ENCODE measurements at places on chromosomes 6 and 20.

- DNase-seq, result no peak
These were observed 43.4 kb downstream of the CPXM1 start for GRCh38 chr20:2757001-2757400.

GRCh38 chr6:161394437-161394836 lies 120.6 kb upstream of the AGPAT4 start:
- no peak for DNase-seq

DNA sequence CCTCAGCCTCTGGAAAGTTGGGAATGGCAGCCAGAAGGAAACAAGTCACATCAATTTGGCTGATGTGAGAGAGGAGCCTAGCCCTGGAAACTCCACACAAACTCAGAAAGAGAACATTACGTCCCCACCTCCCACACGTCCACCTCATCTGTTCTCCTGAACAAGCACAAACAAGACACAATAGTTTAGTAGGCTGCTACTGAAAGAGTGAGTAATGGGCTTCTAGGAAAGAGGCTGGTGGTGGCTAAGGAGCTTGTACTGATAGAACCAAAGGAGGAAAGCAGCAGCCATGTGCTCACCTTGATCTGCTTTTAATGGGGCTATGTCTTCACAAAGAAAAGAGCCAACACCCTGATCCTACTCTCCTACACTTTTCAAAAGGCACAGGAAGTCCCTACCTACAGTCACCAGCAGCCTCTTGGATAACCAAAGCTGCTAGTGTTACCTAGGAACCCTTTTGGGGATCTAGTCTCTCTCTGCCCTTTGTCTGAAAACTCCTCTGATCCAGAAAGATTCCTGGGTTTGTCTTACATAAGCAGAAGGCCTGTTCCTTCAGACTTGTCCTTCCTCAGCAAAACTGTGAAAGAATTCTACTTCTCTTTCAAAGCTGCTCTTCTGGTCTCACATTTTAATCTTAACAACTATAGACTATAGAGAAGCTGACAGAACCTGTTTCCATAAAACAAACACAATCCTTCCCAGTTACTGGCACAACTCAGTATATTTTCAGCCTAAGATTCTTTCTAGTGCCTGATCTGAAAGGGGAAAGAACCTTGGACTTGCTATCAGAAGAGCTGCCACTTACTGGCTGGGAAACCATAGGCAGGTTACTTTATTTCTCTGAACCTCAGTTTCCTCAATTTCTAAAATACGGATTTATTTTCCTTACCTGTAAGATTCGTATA lies 3.1 kb downstream of the PLAGL2 start:
- DNase-seq, result no peak

DNA sequence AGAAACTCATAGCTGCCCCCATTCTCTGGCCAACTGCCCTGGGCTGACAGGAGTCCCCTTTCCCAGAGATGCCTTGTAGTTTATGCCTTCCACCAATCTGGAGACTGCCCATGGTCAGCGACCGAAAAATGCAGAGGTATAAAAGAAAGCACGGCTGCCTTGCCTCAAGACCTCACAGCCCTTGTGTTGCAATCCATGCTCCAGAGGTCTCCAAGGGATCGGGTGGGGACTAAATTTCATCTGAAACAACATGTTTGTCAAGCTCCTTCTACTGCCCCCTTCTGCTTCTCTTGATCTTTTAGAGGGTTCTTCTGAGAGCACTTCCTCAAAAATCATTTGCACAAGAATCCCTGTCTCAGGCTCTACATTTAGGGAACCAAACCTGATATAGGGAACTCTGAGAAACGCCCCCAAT lies 128.8 kb downstream of the PLCB1 start:
- DNase-seq, result peak; percentile 51

DNA sequence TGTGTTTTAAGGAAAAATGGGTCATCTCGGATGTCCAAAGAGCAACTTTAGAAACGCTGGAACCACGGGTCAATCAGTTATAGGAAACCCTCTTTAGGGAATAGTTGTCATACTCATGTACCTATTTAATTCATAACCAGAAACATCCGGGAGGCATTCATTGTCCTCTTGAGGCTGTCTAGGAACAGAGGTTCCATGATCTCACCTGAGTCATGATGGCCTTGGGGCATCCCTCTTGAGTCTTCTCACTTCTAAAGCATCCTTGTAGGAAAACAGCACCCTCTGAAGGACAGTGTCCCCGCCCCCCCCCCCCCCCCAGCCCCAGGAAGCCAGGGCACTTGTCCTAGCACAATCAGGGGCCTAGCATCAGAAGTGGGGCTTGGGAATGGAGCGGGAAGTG lies 46.3 kb upstream of the CDH4 start:
- DNase-seq, result no peak

DNA sequence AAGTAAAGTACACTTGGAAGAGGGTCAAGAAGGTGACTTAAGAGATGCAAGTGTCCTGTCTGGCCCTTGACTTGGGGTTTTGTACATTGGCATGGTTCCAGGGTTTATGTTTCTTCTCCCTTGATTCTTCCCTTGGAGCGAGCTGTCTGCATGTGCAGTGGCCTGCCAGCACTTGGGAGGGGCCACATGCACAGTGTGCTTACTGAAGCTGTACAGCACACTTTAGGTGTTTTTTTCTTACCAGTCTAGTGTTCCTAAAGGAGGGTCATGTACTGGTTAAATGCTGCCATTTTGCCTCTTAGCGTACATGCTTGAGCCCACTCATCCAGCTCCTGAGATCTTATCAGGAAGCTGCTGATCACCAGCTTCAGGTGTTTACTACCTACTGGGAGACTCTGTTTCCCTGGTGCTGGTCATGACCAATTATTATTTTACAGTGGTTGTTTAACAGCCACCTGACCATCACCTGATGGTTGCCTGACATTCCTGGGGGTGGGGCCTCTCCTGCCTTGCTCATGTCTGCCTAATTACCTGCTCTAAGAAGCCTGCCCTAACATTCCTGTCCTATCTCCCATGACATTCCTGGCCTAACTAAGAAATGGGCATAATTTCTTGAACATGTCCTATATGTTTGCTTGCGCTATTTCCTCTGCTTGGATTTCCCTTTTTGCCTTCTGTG lies 182.9 kb downstream of the MCHR2 start:
- no peak for DNase-seq

- DNase-seq, result no peak
These were observed 91.0 kb downstream of the GFRA4 start for GRCh38 chr20:3572151-3572550.

GRCh38 chr6:24079076-24079475 lies 46.9 kb upstream of the NRSN1 start:
- no peak for DNase-seq

- DNase-seq, result no peak
These were observed 50.0 kb downstream of the CDH26 start for GRCh38 chr20:60008130-60008808.

DNA sequence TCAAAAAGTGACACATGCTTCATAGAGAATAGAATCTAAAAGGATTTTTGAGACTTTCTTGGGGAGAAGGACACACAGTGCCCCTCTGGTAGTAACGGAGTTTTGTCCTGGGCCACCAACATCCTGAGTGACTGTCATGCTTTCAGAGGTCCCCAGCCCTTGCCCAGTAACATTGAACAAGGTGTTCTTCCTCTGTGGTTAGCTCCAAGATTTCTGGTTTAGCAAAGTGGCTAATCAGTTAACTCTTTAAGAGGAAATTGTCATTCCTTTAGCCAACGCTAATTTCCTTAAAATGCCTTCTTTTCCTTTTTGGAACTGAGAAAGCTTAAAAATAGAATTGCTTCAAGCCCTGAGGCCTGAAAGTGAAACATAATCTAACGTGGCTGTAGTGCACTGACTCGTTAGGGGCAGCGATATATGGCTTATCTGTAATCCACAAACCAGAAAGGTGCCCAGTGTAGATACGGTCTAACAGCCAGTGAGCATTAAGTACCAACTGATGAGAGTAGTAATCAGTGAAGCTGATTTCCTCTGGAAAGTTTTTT lies 7.8 kb downstream of the E2F3 start:
- no peak for DNase-seq

DNA sequence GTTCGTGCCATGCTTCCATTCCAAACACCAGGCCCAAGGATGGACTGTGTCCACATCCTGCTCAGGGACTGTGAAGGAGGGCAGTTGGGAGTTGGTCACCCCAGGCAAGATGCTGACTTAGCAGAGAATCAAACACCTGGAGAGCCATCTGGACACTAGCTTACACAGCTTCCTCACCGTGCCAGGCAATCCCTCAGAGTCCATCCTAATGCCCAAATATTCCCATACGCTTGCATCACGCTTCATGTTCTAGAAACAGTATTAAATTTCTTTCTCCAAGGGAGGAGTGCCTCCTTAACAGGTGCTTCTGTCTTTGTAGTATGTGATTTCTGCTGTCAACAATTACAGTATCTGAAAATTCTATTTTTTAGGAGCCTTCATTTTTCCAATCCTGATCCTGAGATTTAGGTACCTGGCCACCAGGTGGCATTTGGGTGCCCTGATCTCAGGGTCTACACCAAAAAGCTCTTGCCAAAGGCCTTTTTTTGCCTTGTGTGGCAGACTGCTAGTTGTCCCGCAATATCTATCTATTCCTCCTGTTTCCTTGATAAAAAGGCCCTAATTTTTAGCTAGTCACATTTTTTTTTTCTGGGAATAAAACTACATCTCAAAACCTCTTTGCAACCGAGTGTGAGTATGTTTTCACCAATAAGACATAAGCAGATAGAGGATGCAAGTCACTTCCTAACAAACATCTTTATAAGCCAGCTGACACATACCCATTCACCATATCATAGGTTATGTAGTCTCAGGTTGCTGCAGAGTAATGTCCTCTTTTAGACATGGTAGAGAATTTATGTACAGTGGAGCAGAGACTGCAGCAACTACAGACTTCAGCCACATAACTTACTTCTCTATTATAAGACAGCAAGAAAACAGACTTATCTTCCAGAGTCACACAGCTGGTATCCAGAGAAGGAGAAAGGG lies 85.0 kb downstream of the PREP start:
- DNase-seq, result no peak

- DNase-seq, result no peak
These were observed 260.7 kb downstream of the ALDH8A1 start for GRCh38 chr6:134689177-134689576.

- no peak for DNase-seq
These were observed 56.5 kb upstream of the IER3 start for GRCh38 chr6:30800871-30801270.

DNA sequence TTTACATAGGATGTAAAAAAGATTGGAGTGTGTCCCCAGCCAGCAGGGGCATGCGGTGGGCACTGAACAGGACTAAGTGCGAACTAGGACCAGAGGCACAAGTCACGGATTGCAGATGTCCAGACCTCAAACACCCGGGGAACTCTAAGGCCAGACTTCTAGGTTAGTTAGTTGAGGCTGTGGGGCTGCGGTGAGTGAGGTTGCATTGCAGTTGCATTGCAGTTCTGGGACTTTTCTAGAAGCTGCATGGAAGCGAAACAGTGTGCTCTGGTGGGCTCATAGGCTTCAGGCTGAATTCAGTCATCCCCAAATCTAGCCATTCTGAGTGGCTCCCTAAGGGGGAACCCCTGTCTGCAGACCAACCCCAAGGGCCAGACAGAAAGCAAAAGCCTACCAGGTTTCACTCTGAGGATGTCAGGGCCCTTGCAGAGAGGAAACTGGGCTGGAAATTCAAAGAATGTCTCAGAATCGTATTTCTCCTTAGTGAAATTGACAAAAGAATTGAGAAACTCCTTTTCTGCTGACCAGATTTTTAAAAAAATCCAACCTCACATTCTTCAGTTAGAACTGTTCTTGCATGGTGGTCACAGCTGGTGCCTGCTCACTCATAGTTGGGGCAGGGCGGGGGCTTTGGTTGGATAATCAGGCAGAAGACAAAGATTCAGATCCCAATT lies 182.8 kb downstream of the ZDHHC14 start:
- DNase-seq, result no peak

DNA sequence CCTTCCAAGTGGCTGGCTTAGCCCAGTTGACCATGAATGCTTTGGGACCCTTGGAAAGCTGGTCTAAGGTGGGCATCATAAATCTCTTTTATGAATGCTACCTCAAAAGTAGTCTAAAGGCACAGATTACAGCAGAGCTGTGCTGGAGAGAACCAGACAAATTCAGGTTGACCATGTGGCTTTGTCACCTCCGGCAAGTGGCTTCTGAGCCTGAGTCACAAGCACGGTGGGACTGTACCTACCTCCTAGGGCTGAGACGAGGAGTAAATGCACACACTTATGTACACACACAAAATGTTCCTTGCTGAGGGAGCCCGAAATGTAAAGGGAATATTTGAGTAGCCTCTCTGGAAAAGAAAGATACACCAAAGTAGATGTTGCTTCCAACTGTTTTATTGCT lies 155.9 kb downstream of the NFATC2 start:
- DNase-seq, result no peak

DNA sequence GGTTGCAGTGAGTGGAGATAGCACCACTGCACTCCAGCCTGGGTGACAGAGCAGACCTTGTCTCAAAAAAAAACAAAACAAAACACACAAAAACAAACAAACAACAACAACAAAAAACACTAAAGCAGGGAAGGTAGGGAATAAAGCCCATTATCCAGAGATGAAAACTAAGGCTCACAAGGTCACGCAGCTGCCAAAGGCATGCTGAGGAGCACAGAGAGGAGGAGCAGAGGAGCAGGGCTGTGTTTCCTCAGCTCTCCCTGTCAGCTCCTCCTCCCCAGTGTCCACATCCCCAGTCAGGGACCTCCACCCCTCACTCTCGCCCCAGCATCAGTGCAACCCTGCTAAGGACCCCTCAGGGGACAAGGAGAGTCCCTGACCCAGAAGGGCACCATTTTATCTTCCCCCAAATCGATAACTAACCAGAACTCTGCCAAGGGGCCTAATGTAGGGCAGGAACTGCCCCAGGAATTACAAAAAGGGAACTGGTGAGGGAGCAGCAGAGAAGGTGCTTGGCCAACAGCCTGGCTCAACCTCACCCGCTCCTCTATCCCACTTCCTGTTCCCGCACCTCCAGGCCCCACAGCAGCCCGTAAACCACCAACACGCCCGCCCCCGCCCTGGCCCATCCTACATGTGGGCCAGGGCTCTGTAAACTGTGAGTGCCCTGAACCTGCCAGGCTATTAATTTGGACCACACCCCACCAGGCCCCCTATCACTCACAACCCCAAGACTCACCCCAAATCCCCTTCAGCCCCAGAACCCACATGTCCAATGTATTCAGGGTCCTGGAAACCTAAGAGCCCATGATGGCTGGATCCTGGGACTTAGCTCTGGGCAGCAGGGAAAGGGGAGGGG lies 9.0 kb downstream of the TEAD3 start:
- peak; percentile 47 for DNase-seq
